Stimulated activated CD4-positive, alpha-beta T cell treated with anti-CD3 and anti-CD28 coated beads, Interleukin-4, amount 100 ng/mL, for 1 hour (primary cell): ENCODE measurements at places on chromosomes 13 and 19.

DNA sequence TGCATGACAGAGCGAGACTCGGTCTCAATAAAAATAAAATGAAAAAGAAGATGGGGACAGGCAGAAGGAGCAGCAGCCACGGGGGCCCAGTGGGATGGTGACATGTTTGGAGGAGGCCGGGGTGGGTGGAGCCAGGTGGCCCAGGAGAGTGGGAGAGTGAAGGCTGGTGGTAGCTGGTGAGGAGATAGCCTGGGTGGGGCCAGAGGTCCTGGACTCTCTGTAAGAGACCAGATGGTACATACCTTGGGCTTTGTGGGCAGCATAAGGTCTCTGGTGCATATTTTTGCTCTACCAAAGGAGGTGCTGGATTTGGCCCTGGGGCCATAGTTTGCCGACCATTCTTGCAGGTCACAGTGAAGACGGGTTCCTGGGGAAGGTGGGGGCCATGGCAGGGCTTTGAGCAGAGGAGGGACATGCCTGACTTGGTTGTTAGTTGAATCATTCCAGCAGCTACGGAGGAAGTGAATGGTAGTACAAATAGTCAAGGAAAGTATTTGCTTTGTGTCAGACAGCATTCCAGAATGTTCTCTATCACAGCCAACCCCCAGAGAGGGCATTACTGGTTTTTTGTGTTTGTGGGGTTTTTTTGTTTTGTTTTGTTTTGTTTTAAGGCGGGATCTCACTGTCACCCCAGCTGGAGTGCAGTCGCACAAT lies 69.1 kb downstream of the ARHGEF18 start:
- DNase-seq, result no peak

DNA sequence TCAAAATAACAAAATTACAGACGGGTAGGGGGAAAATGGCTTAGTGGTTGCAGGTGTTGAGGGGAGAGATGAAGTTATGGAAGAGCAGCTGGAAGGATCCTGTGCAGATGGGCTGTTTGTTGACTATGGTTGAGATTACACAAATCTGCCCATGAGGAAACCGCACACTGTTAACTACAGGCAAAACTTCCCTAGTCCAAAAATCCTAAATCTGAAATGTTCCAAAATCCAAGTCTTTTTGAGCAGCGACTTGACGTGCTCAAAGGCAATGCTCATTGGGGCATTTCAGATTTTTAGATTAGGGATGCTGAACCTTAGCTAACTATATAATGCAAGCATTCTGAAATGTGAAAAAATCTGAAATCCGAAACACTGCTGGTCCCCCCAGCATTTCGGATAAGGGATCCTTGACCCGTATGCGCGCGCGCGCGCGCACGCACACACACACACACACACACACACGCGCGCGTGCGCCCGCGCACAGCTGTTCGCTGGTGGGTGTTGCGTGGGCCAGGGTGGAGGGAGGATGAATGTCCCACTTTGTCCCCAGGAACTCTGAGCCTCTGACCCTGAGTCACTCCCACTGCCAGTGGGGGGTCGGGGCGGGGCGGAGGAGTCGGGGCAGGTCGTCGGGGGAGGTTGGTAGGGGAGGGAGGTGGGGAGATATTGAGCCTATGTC lies 6.8 kb downstream of the F2RL3 start:
- DNase-seq, result no peak

DNA sequence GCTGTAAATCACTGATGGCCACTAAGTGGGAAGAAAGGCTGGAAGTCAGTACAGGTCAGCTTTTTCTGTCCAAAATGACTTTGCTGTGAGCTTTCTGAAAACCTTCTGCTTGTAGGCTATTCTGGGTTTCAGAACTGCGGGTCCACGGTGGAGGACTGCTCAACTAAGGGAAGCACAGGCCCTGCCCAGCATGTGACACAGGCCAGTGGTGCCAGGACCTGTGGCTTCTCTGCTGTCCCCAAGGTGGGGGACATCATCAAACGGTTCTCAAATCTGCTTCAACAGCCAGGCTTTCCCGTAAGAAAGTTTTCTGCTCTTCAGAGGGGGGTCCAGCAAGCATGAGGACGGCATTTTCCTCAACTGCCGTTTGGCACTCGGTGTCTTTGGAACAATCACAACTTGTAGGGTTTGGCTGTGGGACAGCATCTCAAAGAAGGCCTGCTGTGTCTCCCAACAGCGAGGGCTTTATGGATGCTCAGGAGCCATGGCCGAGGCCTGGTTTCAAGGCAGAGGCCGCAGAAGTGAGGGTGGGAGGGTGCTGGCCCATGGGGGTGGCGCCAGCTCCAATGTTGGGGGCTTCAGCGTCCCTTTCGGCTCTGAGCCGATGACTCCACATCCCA lies 3.8 kb downstream of the SGTA start:
- DNase-seq, result no peak

DNA sequence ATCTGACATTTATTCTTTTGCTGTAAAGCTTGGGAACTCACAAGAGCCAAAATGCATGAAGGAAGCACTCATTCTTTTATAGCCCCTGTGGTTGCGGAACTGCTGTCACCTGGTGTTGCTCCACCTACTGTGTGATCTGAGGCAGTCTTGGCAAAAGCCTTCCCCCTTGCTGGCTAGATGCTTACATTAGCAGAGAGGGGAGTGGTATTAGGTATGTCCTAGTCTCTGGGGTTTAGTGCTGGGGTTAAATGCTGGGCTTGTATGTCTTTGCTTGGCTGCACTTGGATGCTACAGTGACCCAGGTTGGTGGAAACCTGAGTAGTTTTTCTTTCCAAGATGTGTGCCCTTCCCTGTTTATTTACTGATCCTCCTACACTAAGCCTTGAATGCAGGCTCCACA lies 99.3 kb downstream of the WDFY2 start:
- DNase-seq, result no peak

DNA sequence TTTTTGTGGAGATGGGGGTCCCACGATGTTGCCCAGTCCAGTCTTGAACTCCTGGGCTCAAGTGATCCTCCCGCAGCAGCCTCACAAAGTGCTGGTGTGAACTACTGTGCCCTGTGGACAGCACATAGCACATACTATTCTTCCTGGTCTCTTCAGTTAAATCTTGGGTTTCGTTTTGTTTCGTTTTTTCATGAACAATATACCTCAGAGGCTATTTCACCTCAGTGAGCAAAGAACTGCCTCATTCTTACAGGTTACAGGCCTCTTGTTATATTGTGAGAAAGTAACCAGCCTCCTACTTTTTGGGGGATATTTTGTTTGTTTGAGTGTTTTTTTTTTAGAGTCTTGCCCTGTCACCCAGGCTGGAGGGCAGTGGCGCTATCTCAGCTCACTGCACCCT lies 1.3 kb upstream of the C3 start:
- no peak for DNase-seq

DNA sequence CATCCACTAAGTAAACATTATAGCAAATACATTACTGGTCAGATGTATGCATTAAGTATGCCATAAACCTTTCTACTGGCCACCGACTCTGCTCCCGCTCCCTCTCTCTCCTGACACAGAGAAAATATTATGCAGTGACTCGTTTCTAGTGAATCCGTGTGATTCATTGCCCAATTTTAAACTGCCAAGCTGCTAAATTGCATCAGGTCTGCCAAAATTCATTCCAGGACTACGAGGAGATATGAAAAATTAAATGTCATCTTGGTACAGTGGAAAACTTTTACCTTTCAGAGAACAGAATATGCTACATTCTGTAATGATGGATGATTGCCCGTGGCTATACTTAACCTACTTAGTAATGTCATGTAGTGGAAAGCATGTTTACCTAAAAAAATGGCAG lies 368.8 kb upstream of the TSHZ3 start:
- DNase-seq, result no peak

GRCh38 chr19:16018801-16019551 lies 57.3 kb upstream of the TPM4 start:
- DNase-seq, result no peak
